NCI-H1105 (cell line): ENCODE measurements at places on chromosomes 11 and 22.

DNA sequence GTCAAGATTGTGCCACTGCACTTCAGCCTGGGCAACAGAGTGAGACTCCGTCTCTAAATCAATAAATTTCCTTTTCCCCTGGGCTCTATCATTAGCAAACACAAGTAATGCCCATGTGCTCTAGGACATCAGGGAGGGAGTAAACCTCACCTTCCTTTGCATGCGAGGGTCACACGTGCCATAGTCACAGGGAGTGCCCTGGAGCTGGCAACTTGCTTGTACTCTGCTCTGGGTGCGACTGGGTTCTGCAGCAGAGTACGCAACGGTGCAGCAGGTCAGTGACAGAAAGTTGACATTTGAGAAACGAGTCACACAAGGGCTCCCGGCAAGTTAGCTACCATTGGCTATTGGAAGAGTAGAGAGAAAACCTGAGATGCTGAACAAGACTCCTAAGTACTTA lies 32.6 kb upstream of the CHKA start:
- no peak for DNase-seq

DNA sequence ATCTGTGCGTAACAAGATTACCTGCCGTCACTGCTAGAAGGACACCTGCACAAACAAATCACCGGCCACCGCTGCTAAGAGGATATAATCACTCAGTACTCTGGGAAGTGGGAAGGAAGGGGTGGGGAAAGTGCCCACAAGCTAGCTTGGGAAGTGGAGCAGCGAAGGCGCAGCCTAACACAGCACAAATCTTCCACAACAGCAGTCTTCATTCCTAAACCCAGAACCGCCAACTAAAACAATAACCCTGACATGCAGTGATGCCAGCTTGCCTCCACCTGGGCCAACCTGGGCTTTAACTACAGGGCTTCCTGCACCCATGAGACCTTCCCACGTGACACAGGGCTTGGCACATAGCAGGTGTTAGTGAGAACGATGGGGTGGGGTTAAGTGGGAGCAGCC lies 5.1 kb downstream of the DGCR2 start:
- DNase-seq: peak; percentile 81

DNA sequence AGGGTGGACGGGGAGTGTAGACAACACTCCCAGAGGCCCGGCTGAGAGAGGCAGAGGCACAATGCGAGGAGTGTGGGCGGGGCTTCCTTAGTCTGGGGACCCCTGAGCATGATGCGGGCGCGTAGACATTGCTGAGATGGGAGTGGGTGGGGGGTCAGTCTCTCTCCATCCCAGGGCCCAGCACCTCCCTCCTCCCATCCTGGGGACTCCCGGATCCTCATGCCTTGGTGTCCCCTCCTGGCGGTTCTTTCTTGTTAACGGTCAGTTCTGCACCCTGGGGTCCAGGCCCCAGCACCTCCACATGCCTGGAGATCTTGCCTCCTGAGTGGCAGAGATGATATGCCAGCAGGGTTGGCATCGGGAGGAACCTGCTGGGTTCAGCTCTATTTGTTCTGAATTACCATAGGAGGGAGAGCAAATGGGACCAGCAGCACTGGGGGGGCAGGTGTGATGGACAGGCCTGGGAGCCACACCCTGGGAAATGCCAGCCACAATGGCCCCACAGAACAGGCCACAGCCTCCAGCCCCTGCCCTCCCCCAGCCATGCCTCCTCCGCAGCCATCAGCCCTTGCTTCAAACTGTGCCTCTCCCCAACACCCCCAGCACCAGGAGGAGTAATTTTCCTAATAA lies 55.7 kb downstream of the RTL6 start:
- no peak for DNase-seq

DNA sequence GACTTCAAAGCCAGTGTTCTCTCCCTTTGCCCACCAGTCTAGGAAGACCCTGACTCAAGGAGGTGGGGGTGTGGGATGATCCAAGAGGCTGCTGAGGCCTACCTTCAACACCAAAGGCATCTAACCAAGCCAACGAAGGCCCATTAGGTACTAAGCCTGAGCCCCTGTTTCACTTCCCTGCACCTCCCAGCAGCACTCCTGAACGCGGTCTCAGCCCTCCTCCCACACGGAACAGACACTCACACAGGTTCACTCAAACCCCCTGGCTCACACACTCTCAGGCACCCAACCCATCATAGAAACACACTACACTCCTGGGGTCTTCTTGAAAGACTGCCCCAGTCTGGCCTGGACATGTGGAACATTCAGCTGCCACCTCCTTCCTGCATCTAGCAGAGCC lies 40.7 kb downstream of the SLC22A12 start:
- no peak for DNase-seq

DNA sequence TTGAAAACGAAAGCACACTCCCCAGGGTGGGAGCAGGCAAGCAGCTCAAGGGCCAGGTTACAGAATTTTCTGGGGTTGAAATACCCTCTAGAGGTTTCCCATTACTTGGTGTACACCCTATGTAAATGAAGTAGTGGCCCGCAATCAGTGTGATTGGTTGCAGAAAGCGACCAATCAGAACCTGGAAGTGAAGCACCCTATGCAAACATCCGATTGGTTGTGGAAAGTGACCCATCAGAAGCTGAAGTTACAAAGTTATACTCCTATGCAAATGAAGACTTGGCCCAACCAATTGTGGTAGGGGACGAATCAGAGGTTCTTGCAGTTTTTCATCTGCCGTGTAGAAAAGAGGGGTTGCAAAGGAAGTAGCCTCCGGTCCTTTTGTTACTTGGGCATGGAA lies 19.2 kb downstream of the PRR5 start:
- DNase-seq: no peak

- DNase-seq: peak; percentile 32
These were observed 504 bp downstream of the CFL1 start for GRCh38 chr11:65857500-65857852.

- DNase-seq: no peak
These were observed 69.7 kb downstream of the SLC17A6 start for GRCh38 chr11:22407921-22408320.

GRCh38 chr11:133841279-133842043 lies 3.9 kb downstream of the SPATA19 start:
- DNase-seq: no peak

- DNase-seq: no peak
These were observed 812.9 kb downstream of the JRKL start for GRCh38 chr11:97202613-97203292.

GRCh38 chr11:111148121-111148520 lies 97.4 kb upstream of the POU2AF2 start:
- DNase-seq: peak; percentile 48

GRCh38 chr11:64410404-64410734 lies 51.4 kb downstream of the RPS6KA4 start:
- no peak for DNase-seq

DNA sequence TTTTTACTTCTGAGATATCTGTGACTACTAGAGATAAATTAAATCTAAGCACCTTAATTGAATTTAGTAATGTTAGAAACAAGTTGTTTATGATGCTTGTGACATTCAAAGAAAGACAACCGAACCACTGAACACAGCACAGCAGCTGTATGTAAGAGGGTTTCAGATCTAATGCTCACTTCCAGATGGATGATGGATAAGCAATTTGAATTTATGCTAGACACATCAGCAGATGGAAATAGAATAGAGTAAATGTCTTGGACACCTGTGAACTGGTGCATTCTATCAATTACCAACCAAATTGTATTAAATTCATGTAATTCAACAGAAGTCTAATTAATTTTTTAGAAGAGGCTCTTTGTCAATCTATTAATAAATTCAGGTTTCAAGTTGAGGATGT lies 306.3 kb downstream of the CNTN5 start:
- DNase-seq: peak; percentile 34

GRCh38 chr22:19679522-19680101 lies 34.7 kb upstream of the SEPTIN5 start:
- no peak for DNase-seq

- no peak for DNase-seq
These were observed 61.5 kb downstream of the MYEOV start for GRCh38 chr11:69355346-69355940.

GRCh38 chr11:128633384-128633965 lies 46.1 kb upstream of the ETS1 start:
- no peak for DNase-seq

- DNase-seq: peak; percentile 28
These were observed 390.8 kb downstream of the SHANK2 start for GRCh38 chr11:70861559-70861958.

DNA sequence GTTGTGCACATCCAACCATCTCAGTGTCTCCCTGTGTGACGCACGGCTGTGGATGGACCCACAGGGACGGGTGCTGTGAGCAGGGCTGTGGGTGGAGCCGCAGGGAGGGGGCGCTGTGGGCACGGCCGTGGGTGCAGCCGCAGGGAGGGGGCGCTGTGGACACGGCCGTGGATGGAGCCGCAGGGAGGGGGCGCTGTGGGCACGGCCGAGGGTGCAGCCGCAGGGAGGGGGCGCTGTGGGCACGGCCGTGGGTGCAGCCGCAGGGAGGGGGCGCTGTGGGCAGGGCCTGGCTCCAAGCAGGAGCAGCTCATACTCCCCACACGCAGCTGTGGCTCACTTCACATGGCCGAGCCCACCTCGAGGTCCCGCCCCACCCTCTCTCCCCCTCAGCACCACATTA lies 6.0 kb upstream of the MAPK11 start:
- DNase-seq: no peak

GRCh38 chr11:16898274-16898985 lies 115.8 kb downstream of the PLEKHA7 start:
- DNase-seq: no peak

DNA sequence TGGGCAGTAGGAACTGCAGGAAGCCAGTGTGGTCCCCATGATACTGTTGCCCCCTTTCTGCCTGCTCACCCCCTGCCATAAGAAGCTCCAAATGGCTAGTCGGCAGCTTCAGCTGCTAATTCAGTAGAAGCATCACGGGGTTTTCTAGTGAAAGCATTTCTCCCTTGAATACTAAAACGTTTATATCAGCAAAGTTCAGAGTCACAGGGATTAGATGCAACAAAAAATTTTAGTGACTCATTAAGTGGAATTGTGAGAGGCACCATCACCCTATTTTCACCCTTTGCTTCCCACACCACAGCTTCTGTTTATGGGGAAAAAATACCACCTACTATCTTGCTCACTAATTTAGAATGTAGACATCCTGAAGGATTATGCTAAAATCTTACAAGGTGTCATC lies 25.2 kb downstream of the RAB39A start:
- DNase-seq: no peak

GRCh38 chr22:43310311-43310710 lies 32.9 kb downstream of the SCUBE1 start:
- DNase-seq: no peak

GRCh38 chr22:20459152-20459542 lies 21.5 kb upstream of the SCARF2 start:
- DNase-seq: no peak

DNA sequence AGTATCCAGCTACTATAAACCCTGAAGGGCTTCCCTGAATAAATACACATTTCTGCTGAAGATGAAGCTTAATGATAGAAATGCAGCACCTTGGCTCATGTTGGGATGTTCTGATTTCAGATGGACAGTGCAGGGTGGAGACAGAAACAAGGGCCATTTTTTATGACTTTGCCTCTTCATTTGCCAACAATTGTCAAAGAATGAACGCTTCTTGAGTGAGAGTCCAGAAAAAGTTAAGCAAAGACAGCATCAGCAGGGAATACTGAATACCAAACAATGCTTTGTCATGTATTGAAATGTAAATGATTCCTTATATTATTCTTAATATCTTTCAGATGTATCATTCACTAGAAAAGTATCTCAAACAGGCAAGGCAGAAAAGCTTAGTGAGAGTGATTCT lies 84.9 kb downstream of the TRPC6 start:
- DNase-seq: no peak

DNA sequence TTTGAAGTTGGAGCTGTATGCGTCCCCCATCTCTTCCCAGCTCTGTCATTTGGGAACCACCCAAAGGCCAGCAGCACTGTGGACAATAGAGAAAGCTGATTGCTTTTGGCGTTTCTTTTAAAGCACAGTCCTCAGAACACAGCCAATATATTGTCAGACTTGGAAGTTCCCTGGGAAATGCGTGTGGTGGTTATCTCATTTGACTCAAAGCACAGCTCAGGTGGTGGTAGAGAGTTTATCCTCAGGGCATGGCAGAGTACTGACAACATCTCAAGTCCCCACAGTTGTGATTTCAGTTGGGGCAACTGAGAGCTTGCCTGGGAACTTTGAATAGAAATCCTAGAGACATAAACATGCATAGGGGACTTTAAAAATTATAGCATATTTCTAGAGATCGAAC lies 601.3 kb downstream of the ETS1 start:
- no peak for DNase-seq

DNA sequence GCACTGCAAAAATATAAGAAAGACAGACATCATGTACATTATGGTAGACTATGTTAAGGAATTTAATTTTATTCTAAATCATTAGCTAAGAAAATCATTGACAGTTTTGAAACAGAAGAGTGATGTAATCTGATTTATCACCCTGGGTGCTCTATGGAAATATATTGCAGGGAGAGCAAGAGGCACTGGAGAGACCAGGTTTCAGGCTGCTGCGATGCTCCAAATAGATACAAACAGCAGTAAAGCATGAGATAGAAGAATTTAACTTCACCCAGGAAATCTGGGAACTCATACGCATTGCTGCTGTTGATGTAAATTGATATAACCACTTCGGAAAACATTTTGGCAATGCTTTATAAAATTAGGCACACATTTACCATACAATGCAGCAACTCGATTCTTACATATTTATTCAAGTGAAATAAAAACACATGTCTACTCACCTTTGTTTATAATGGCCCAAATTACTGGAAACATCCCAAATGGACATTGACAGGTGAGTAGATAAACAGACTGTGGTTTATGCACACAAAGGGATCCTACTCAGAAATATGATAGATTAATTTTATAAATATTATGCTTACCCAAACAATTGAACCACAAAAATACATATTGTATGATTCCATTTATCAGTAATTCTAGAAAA lies 535.1 kb upstream of the CHORDC1 start:
- peak; percentile 10 for DNase-seq

GRCh38 chr11:65944767-65945166 lies 513 bp upstream of the TSGA10IP start:
- DNase-seq: no peak

GRCh38 chr11:93249459-93250220 lies 51.8 kb upstream of the SLC36A4 start:
- DNase-seq: no peak

DNA sequence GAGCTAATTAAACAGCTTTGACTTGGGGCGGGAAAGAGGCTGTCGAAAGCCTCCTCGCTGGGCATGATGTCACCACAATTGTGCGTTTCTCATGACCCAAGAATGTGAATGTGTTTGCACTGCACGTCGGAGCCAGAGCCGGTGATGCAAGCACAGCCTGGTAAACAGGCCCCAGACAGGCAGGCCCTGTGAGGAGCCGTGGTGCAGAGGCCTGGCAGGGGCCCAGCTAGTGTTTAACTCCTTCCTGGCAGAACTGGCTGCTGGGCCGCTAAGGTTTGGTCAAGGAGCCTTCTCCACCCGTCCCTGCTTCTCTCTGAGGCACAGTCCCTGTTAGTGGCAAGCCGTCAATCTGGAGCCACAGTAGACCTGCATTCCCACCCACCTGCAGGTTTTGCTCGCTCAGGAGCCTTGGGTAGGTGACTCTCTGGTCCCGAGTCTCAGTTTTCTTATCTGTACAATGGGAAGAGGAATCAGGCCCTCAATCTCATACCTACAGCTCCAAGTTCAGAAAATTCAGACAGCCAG lies 25.4 kb upstream of the SMTN start:
- no peak for DNase-seq

GRCh38 chr22:50271519-50271970 lies 1.4 kb upstream of the MAPK11 start:
- peak; percentile 56 for DNase-seq

- DNase-seq: no peak
These were observed 358.4 kb downstream of the BUD13 start for GRCh38 chr11:116414357-116414880.

- DNase-seq: no peak
These were observed 65.1 kb downstream of the CLMP start for GRCh38 chr11:123129920-123130319.
